GM23338 (cell line): ENCODE measurements at places on chromosomes 5 and 9. TPM values are rescaled to one million over a fixed set of nuclear protein-coding genes. Genes with fewer than 3 reads are reported as not detected.

The PGM5 gene
- total RNA-seq = not detected in 2 replicates

DNA sequence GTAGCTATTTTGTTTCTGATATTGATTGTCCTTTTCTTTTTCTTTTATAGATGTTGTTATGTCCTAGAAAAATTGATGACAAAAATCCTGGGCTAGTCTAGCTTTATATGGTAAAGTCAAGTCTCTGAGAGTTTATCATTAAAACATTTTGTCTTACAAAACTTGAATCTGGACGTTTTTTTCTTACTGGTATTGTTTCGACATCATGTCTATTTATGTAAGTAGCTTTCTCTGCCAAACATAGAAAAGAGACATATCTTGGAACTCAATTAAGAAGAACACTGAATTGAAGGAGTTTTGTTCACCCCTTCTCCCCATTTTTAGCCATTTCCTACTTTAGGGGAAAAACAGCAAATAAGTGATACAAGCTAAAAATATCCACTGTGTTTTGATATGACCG, 151.5 kb downstream of the ISOC1 start:
- no peaks in the 10 kb centered on the region for H3K27me3 ChIP-seq
- no peak overlapping the region for H3K4me3 ChIP-seq
- no peak for DNase-seq
- no peaks in the 10 kb centered on the region for H3K4me1 ChIP-seq

The ADAMTS2 gene
- total RNA-seq = 6.4 and 8.1 TPM in 2 replicates

DNA sequence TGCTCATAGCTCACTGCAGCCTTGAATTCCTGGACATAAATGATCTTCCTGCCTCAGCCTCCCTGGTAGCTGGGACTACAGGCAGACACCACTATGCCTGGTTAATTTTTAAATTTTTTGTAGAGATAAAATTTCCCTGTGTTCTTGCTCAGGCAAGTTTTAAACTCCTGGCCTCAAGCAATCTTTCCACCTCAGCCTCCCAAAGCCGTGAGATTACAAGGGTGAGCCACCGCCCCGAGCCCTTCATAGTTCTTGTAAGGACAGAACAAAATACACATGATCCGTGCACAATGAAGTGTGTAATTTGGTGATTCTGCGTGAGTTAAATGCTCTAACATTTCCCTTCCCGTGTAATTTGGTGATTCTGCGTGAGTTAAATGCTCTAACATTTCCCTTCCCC, 27.7 kb upstream of the MYO10 start:
- no peaks in the 10 kb centered on the region for H3K27me3 ChIP-seq
- H3K4me3 ChIP-seq = no peak overlapping the region
- H3K36me3 ChIP-seq = no peaks in the 10 kb centered on the region
- H3K27ac ChIP-seq = no peak overlapping the region
- DNase-seq = no peak

DNA sequence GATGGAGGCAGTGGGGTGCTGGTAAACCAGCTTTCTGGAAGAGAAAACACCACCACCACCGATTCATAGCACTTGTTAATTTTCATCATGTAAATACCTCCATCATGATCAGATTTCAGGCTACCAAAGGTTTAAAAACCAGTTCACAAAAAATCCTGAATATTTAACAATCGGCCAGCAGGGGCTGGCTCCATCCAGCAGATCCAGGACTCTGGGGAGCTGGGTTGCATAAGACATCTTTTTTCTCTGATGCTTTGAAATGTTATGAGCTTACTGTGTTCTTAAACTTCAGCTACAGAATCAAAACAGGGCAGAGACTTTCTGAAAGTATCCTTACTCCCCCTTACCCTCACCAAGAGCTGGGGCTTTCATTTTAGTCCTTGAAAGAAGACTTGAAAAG, 14.6 kb upstream of the RNF183 start:
- H3K27me3 ChIP-seq = no peaks in the 10 kb centered on the region
- H3K4me1 ChIP-seq = no peaks in the 10 kb centered on the region
- H3K4me3 ChIP-seq = no peak overlapping the region

DNA sequence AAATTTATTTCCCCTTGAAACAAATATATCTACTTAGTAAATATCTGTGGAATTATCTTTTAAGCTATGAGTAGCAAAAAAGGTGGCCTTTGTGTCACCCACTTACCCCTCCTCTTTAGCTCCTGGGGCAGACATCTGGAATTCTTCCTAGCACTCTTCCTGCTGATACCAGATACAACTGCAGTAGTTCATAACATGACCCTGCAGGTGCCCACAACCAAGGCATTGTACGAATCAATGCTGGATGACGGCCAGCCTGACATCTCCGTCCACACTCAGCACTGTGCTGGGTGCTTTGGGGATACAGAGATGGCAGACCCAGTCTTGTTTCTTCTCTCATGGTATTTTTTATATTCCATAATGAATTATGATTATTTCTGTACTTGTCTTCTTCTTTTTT, 152.3 kb downstream of the GOLPH3 start:
- no peaks in the 10 kb centered on the region for H3K36me3 ChIP-seq
- no peak overlapping the region for H3K27ac ChIP-seq
- no peaks in the 10 kb centered on the region for H3K27me3 ChIP-seq
- H3K4me1 ChIP-seq = peaks cover 20% of the 10 kb centered on the region

DNA sequence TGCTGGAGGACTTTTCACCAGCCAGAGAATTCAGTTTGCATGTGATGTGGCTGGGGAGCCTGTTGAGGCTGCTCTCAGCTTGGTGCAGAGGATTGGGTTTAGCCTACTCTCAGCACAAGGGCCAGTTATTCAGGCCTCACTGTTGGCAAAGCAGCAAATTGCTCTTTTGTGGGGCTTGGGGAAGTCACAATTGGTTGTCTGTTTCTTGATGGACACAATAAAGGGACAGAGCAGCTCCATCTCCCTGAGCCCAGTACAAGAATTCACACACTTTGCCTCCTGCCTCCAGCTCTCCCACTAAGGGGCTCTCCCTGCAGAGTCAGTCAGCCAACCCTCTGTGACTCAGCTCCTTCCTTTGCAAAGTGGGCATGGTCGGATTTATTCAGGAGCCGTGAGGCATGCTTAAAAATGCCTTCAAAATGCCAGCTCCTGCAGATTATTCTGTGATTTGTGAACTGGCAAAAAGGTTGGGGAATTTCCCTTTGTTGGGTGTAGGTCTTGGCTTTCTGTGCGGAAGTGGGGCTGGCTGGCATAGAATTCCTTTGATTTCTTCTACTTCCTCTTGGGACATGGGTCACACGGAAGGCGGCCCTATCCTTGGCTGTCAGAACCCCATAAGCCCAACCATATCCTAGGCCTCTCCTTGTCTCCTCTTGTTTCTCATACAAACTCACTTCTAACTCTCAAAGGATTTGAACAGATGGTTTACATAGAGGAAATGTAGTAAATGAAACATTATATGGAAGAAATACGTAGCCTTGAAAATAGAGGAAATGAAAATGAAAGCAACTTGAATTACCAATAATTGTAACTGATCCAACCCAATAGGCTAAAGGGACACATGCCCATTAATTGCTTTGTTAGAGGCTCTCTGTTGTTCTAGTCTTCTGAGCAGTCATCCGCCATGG, 118.7 kb upstream of the CD180 start:
- no peak overlapping the region for H3K27ac ChIP-seq
- no peaks in the 10 kb centered on the region for H3K27me3 ChIP-seq
- no peak overlapping the region for H3K4me3 ChIP-seq
- no peaks in the 10 kb centered on the region for H3K36me3 ChIP-seq
- no peaks in the 10 kb centered on the region for H3K4me1 ChIP-seq

- H3K36me3 ChIP-seq = no peaks in the 10 kb centered on the region
- H3K4me3 ChIP-seq = no peak overlapping the region
- no peaks in the 10 kb centered on the region for H3K27me3 ChIP-seq
- H3K27ac ChIP-seq = no peak overlapping the region
Observed at GRCh38 chr9:115642285-115642684, 511.3 kb upstream of the PAPPA start.

DNA sequence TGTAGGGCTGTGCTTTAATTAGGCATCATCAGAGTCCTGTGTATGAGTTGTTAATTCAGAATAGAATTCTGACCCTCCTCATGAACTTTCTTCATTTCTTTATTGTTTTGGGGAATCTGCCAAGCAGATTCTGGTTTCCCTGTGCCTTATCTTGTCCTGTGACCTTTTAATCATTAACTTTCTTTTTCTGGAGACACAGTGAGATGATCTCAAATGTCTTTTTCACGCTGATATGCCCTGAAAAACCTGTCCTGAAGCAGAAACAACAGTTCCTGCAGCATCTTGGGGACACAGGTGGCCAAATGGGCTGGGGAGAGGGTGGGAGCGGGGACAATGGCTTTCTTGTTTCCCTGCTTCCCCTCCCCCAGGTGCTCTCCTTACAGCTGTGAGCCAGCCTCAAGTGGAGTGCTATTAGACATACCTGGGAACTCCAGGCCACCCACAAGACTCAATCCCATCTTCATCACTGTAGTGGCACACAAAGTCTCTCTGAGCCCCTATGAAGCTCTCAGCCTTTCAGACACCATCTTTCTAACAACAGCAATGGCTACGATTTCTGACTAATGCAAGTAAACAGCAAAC, 213.8 kb downstream of the ATP10B start:
- H3K27ac ChIP-seq = no peak overlapping the region
- no peak overlapping the region for H3K4me3 ChIP-seq
- no peaks in the 10 kb centered on the region for H3K36me3 ChIP-seq
- H3K4me1 ChIP-seq = no peaks in the 10 kb centered on the region

The SLC2A6 gene
- total RNA-seq = 30.9 and 39.3 TPM in 2 replicates

DNA sequence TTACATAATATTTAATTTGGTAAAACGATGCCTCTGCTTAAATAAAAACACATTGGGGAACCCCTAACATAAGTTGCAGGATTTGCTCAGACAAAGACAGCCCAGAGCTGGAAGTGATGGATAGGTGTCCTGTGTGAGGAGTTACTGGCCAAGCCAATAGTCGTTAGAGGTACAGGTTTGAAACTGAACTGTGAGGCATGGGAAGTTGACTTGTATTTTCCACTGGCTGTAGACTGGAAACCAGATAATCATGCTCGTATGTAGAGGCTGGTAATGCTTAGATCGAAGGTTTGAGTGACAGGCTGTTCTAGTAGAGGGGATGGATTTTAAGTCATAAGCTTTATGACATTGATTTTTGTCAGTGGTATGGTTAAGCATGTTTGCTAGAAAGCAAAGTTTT, 24.8 kb downstream of the TEK start:
- H3K4me3 ChIP-seq = no peak overlapping the region
- H3K4me1 ChIP-seq = no peaks in the 10 kb centered on the region
- H3K27ac ChIP-seq = no peak overlapping the region
- H3K36me3 ChIP-seq = no peaks in the 10 kb centered on the region
- no peak for DNase-seq
- no peaks in the 10 kb centered on the region for H3K27me3 ChIP-seq

The GGTA1 gene
- not detected in 2 replicates for total RNA-seq

- H3K4me3 ChIP-seq = no peak overlapping the region
- no peaks in the 10 kb centered on the region for H3K4me1 ChIP-seq
- H3K36me3 ChIP-seq = no peaks in the 10 kb centered on the region
- H3K27me3 ChIP-seq = no peaks in the 10 kb centered on the region
- no peak for DNase-seq
- no peak overlapping the region for H3K27ac ChIP-seq
Observed at GRCh38 chr9:129863059-129863690, 27.9 kb downstream of the USP20 start.

- H3K27ac ChIP-seq = no peak within 1 kb of the TSS
- H3K36me3 ChIP-seq = no peaks in the 10 kb centered on the region
- 0 out of 2 replicates have a peak, but pooled peaks cover 7% of the 10 kb centered on the region for H3K4me1 ChIP-seq
- DNase-seq = no peak
- H3K4me3 ChIP-seq = no peak within 1 kb of the TSS
- H3K27me3 ChIP-seq = peaks cover 100% of the 10 kb centered on the region
Observed at GRCh38 chr9:114930056-114930812, at the start of gene TNFSF8. Gene TNFSF8, minus strand, starts transcription at chr9:114930591. Its CDS starts 288 bp downstream, at chr9:114930303.

DNA sequence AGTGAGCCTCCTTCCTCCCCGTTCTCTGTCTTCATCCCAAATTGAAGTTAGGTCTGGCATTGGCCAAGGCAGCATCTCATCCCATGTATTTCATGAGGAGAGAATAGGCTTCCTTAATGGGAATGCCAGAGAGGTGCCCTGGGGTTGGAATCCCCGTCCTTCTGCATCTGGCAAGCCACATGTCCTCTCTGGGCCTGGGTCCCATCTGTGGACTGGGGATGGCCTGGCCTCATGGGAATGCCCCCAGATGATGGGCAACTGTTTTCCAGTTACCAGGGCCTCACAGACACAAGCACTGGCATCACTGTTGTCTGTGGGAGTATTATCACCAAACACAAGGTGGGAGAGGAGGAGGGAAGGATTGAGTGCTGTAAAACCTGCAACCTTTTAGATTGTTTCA, 153.9 kb downstream of the FSTL4 start:
- DNase-seq = no peak
- H3K36me3 ChIP-seq = no peaks in the 10 kb centered on the region
- H3K4me1 ChIP-seq = no peaks in the 10 kb centered on the region; the same call in 1 of the 2 replicates
- H3K27me3 ChIP-seq = no peaks in the 10 kb centered on the region
- H3K27ac ChIP-seq = no peak overlapping the region
- no peak overlapping the region for H3K4me3 ChIP-seq

GRCh38 chr5:175687231-175687701, 29.4 kb downstream of the HRH2 start:
- DNase-seq = no peak
- H3K4me1 ChIP-seq = 0 out of 2 replicates have a peak, but pooled peaks cover 10% of the 10 kb centered on the region
- H3K27me3 ChIP-seq = no peaks in the 10 kb centered on the region

DNA sequence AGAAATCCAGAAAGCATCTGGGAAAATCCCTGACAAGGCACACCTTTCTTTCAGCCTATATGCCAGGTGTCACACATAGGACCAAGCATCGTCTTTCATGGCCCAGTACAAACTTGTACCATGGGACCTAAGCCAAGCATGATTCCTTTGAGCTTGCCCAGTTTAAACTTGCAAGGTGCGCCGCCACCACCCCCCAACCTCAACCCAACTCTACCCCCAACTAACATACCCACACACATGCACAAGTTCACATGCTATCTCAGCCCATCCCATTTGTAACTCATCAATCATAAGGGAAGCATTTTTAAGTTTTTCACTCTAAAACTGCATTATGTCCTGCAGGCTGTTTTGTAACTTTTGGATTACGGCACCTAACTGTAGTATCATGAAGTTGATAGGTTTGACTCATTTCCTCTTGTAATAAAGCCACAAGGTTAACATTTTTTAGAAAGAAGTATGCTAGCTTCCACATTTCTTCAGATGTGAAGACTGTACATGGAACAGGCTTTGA, 145.9 kb upstream of the FST start:
- DNase-seq = no peak
- H3K36me3 ChIP-seq = no peaks in the 10 kb centered on the region
- H3K27me3 ChIP-seq = no peaks in the 10 kb centered on the region
- H3K27ac ChIP-seq = no peak overlapping the region
- H3K4me1 ChIP-seq = no peaks in the 10 kb centered on the region

The LCN10 gene
- 0.45 and 9.8 TPM in 2 replicates for total RNA-seq

DNA sequence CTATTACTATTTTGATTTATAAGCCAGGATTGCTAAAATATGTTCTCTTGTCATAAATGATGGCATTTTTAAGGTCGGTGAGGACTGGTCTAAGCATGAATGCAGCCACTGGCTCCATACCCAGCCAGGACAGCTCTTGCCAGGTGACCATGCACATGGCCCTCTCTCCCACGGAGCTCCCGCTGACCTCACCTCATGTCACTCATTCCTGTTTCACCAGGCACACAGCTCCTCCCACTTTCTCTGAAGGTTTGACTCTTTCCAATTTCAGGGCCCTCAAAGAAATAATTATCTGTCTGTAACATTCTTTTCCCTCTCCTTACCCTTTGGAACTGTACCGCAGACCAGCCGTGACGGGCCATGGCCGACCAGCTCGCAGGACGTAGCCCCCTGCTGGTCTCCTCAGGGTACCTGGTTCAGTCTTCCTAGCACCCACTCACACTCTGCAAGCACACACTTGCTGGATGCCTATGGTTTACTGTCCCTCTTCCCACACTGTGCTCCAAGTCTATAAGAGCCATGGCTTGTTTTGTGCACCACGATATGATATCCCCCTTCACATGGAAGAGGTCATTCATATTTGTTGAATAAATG, 72.5 kb downstream of the LIFR start:
- no peak overlapping the region for H3K4me3 ChIP-seq
- no peaks in the 10 kb centered on the region for H3K36me3 ChIP-seq
- DNase-seq = peak; percentile 41
- H3K27ac ChIP-seq = no peak overlapping the region
- H3K4me1 ChIP-seq = no peaks in the 10 kb centered on the region
- no peaks in the 10 kb centered on the region for H3K27me3 ChIP-seq
